ENCODE measurements at places on chromosomes 11 and 22. TPM values are rescaled to one million over a fixed set of nuclear protein-coding genes. Genes with fewer than 3 reads are reported as not detected.
A peak's percentile ranks its signal among the peaks of the same experiment; 100 is the strongest.

- H3K36me3 ChIP-seq: no peaks in the 10 kb centered on the region
- H3K27me3 ChIP-seq: no peaks in the 10 kb centered on the region
- H3K27ac ChIP-seq: no peak overlapping the region
- H3K4me1 ChIP-seq: peaks cover 16% of the 10 kb centered on the region
- no peak for DNase-seq
Observed at GRCh38 chr11:76579056-76579751, 91.3 kb downstream of the LRRC32 start.

- no peaks in the 10 kb centered on the region for H3K36me3 ChIP-seq
- H3K4me3 ChIP-seq: no peak overlapping the region
- no peaks in the 10 kb centered on the region for H3K4me1 ChIP-seq
- no peak overlapping the region for H3K27ac ChIP-seq
Observed at GRCh38 chr11:134660416-134660815, 248.4 kb upstream of the B3GAT1 start.

GRCh38 chr11:69335781-69336405 lies 41.9 kb downstream of the MYEOV start:
- H3K27ac ChIP-seq: peak overlapping the region; percentile 84
- H3K36me3 ChIP-seq: 0 out of 2 replicates have a peak, but pooled peaks cover 5% of the 10 kb centered on the region
- H3K27me3 ChIP-seq: no peaks in the 10 kb centered on the region
- H3K4me1 ChIP-seq: peaks cover 26% of the 10 kb centered on the region
- peak; percentile 63 for DNase-seq

RASSF10 gene
- not detected for total RNA-seq

RIMBP3C gene
- total RNA-seq: 0.29 TPM

GRCh38 chr11:44017443-44018126 lies 30.2 kb upstream of the ACCSL start:
- no peaks in the 10 kb centered on the region for H3K36me3 ChIP-seq
- peak; percentile 46 for DNase-seq
- H3K27me3 ChIP-seq: no peaks in the 10 kb centered on the region
- H3K4me1 ChIP-seq: no peaks in the 10 kb centered on the region

NOX4 gene
- total RNA-seq: not detected

GRCh38 chr11:78216571-78217287 lies 28.0 kb downstream of the USP35 start:
- no peaks in the 10 kb centered on the region for H3K36me3 ChIP-seq
- H3K27me3 ChIP-seq: no peaks in the 10 kb centered on the region
- DNase-seq: peak; percentile 66
- H3K4me3 ChIP-seq: no peak overlapping the region
- peak overlapping the region; percentile 34 for H3K27ac ChIP-seq

- H3K27ac ChIP-seq: no peak overlapping the region
- H3K27me3 ChIP-seq: no peaks in the 10 kb centered on the region
- H3K36me3 ChIP-seq: no peaks in the 10 kb centered on the region
- no peak for DNase-seq
- no peaks in the 10 kb centered on the region for H3K4me1 ChIP-seq
- no peak overlapping the region for H3K4me3 ChIP-seq
Observed at GRCh38 chr11:78331711-78332110, 85.9 kb downstream of the GAB2 start.

GRCh38 chr11:132311703-132312102 lies 941.3 kb downstream of the NTM start:
- no peak overlapping the region for H3K27ac ChIP-seq
- no peak for DNase-seq
- no peaks in the 10 kb centered on the region for H3K4me1 ChIP-seq
- H3K27me3 ChIP-seq: peaks cover 25% of the 10 kb centered on the region

GRCh38 chr11:60950933-60951605 lies 907 bp downstream of the SLC15A3 start:
- H3K27ac ChIP-seq: no peak overlapping the region
- no peak for DNase-seq
- no peak overlapping the region for H3K4me3 ChIP-seq
- H3K4me1 ChIP-seq: no peaks in the 10 kb centered on the region
- H3K36me3 ChIP-seq: no peaks in the 10 kb centered on the region
- no peaks in the 10 kb centered on the region for H3K27me3 ChIP-seq

NFAM1 gene
- total RNA-seq: 0.11 TPM

GRCh38 chr11:118238421-118238820 lies 13.6 kb upstream of the JAML start:
- H3K36me3 ChIP-seq: no peaks in the 10 kb centered on the region
- H3K4me3 ChIP-seq: no peak overlapping the region
- H3K27me3 ChIP-seq: no peaks in the 10 kb centered on the region
- no peak for DNase-seq
- no peak overlapping the region for H3K27ac ChIP-seq
- peaks cover 27% of the 10 kb centered on the region for H3K4me1 ChIP-seq

- H3K27me3 ChIP-seq: no peaks in the 10 kb centered on the region
- H3K4me1 ChIP-seq: no peaks in the 10 kb centered on the region
- no peak for DNase-seq
- H3K4me3 ChIP-seq: no peak overlapping the region
- no peak overlapping the region for H3K27ac ChIP-seq
- H3K36me3 ChIP-seq: no peaks in the 10 kb centered on the region
Observed at GRCh38 chr11:85923455-85923854, 68.3 kb downstream of the CCDC83 start.

- no peak overlapping the region for H3K27ac ChIP-seq
- peaks cover 24% of the 10 kb centered on the region for H3K36me3 ChIP-seq
- no peak overlapping the region for H3K4me3 ChIP-seq
- no peaks in the 10 kb centered on the region for H3K27me3 ChIP-seq
Observed at GRCh38 chr11:83265331-83265730, 20.8 kb downstream of the CCDC90B start.

LRRC32 gene
- not detected for total RNA-seq

GRCh38 chr22:33894515-33894914 lies 25.8 kb downstream of the LARGE1 start:
- no peaks in the 10 kb centered on the region for H3K36me3 ChIP-seq
- no peak overlapping the region for H3K4me3 ChIP-seq
- no peaks in the 10 kb centered on the region for H3K27me3 ChIP-seq
- no peak overlapping the region for H3K27ac ChIP-seq
- DNase-seq: no peak

- no peak for DNase-seq
- no peaks in the 10 kb centered on the region for H3K4me1 ChIP-seq
- H3K27ac ChIP-seq: no peak overlapping the region
- H3K27me3 ChIP-seq: peaks cover 39% of the 10 kb centered on the region
- H3K4me3 ChIP-seq: no peak overlapping the region
Observed at GRCh38 chr22:49694462-49695260, 133.0 kb downstream of the BRD1 start.

All from PC-3 (cell line).